GM12891 (cell line): ENCODE measurements at places on chromosomes 6 and 20.

DNA sequence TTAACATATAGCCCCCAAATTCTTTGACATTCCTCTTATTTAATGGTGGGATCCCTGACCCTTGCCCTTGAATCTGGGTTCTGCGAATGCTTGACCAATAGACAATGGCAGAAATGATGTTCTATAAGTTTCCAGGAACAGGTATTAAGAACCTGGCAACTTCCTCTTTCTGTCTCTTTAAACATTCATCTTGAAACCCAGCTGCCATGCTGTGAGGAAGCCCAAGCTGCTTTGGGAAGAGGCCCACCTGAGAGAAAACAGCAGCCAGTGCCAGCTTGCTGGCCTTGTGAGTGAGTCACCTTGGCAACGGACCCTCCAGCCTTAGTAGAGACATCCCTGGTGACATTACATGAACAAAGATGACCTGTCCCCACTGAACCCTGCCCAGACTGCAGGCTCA lies 45.2 kb upstream of the RALY start:
- DNase-seq = no peak

DNA sequence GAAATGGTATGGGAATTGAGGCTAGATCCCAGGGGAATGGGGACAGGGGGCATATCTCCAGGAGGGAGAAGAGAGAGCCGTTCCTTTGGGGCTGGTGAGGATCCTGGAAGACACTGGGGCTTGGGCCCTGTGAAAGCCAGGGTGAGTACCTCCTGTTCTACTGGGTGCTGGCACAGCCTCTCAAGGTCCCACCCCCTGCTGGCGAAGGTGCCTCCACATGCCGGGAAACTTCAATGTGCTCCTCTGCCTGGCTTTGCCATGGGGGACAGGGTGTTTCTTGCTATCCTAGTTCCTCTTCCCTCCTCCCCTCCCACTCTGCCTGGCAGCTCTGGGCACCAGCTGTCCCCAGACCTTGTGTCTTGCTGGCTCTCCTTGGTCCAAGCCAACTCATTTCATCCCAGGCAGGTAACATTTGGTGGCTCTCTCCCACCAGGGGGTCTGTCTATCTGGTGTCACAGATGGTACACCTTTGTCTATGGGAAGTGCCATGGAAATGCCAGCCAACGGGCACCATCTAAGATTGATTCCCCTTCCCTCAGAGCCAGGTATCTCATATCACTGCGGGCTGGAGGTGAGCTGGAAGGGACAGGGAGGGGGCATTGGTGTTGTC lies 56.8 kb downstream of the MDGA1 start:
- no peak for DNase-seq

DNA sequence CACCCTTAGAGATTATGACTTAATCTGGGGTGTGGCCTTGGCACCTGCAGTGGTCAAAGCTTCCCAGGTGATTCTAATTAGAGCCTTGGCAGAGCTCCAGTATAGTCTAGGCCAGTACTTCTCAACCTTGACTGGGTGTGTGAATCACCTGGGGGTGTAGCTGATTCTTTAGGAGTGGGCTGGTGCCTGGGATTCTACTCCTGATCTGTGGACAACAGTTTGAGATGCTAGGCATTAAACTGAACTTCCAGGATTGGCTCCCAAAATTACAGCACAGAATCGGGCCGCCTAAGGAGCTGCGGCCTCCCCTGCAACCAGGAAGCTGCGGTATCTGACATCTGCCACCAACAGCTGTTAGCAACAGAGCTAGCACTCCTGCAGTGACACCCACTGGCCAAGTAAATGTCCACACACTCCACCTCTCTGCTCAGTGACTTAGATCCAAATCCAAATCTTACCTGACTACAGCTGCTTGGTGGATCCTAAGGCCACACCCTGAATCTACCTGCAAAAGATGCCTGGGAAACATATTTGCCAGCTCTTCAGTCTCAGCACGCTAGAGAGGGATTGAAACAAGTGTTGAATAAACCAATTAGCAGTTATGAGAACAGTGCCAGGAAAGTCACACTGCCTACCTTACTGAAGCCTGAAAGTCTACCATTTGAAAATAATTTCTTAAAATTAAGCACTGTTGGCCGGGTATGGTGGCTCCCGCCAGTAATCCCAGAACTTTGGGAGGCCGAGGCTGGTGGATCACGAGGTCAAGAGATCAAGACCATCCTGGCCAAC lies 126.7 kb downstream of the UNC5CL start:
- peak; percentile 35 for DNase-seq

DNA sequence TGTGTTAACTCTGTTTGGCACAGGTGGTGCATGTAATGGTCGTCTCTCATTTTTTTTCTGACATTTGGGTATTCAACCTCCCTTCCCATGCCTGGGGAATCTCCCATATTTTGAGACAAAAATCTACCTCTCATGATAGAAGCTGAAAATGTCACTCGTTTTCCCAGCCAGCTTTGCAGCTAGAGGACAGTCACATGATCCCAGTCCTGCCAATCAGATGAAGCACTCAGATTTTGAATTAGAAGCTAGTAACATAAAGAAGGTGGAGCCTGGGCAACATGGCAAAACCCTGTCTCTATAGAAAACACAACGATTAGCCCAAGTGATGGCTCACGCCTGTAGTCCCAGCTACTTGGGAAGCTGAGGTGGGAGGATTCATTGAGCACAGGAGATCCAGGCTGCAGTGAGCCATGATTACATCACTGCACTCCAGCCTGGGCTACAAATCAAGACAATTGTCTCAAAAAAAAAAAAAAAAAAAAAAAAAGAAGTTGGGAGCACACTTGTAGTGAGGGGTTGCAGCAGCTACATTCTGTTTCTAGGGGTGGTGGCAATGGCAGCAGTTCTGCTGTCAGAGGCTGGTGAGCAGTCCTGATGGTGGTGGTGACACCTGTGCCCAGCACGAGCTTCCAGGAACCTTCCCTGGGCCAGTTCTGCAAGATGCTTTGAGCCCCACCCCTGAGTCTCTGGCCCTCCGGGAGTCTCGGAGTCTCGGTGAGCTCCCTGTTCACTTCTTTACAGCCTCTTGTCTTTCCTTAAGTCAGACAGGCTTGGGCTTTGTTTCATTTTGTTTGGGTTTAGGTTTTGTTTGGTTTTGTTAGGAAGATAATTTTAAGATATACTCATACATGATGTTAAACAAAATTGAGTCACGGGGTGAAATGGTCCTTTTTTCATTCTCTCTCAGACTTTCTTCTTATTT lies 94.1 kb upstream of the KCNG1 start:
- DNase-seq = no peak

DNA sequence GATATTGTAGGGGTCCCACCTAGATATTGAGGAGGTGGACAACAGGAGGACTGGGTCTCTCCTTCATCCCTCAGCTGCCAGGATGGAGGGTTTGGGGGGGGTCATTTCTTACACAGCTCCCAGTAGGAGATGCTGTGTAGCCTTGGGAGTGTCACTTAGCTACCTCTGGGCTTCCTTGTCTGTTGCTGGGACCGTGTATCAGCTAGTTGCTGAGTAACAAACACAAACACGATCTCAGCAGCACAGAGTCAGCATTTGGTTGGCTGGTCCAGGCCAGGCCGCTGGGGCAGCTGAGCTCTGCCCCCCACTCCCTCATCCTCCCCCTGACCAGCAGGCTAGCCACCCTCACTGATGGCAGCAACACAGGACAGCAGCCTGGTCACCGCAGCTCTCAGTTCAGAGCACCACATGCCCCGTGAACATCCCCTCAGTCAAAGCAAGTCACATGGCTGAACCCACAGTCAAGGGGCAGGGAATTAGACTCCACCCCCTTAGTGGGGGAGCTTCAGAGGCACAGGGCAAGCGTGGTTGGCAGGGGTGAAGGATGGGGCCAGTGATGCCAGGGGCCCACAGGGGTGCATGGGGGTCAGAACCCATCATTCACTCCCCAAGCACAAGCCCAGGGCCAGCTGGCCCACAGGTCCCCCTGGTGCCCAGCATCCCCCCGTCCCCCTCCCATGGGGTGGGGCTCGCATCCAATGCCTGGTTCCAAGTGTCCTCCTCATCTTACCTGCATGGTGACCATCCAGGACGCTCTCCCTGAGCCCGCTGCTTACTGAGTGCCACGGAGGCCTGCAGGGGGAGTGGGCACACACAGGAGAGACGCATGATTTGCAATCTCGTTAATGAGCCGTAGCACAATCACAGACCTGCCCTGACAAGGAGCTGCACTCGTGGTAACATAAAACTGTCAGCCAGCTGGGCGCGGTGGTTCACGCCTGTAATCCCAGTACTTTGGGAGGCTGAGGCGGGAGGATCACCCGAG lies 112.4 kb downstream of the TAF4 start:
- no peak for DNase-seq

GRCh38 chr20:376750-377149 lies 3.8 kb upstream of the TRIB3 start:
- no peak for DNase-seq

GRCh38 chr20:59997896-59998295 lies 39.7 kb downstream of the CDH26 start:
- no peak for DNase-seq

GRCh38 chr20:7975851-7976414 lies 35.7 kb upstream of the HAO1 start:
- no peak for DNase-seq

DNA sequence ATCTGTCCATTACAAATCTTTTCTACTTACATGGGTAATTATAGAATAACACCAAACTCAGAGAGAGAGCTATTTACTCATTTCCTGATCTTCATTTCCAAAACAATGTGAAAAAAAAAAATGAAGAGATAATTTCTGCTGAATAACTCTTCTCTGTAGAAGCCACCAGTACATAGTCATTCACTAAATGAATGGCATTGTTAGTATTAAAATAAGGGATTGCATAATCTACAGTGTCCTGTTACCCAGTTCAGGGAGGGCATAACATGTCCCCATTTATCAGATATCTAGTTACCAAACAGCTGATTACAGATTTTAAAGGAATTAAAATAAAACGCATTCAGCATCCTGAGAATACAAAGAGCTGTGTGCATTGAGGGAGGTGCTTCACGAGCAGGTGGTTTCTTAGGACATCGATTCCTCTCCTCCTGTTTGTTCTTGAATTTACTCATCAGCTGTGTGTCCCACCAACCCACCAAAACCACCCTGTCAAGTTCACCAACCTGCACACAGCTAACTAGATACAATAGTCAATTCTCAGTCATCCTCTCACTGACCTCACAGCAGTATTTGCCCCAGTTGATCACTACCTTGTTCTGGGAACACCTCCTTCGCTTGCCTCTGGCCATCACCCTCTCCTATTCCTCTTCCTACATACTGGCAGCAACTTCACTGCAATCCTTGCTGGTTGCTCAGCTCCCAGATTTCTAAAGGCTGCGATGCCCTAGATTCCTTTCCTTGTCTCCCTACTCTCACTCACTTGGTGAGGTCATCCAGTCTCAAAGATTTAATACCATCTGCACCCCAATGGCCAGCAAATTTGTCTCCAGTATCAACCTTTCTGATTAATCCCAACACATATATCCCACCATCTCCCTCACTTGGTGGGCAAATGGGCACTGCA lies 18.7 kb downstream of the CNKSR3 start:
- no peak for DNase-seq
